ENCODE measurements at places on chromosomes 4 and X.

DNA sequence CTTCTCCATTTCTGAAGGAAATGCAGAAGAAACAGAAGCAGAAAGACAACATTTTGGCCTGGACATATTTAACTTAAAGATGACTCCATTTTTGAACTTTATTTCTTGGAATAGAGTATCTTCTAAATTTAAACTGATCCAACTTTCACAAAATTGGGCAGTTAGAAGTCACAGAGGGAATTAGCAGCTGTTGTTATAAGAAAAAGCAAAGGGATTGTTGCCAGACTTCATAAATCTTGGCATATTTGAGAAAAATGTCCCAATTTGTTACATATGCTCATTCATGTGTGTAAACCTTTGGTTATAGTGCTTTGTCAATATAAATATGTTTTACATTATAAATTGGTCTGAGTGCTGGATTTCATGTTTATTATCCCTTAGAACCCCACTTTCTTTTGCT lies 3.4 kb downstream of the GLUD2 start:
- no peak for DNase-seq

DNA sequence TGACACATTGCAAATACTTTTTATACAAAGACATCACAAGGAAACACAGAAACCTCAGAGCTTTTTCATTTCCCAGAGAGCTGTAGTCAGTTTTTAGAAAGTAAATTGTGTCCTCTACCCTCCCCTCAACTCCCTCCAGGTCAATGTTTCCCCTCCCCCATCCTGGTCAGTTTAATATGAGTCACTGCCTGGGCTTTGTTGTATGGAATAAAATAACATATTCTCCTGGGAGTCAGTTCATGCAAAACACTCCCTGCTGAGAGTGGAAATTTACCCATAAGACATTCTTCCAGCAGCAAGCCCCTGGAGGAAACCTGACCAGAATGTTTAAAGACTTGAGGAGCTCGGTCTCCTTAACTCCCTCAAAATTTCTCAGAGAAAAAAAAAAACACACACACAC lies 270.1 kb upstream of the LDB2 start:
- DNase-seq = no peak

GRCh38 chr4:39495446-39496213 lies 31.6 kb downstream of the UGDH start:
- DNase-seq = no peak

DNA sequence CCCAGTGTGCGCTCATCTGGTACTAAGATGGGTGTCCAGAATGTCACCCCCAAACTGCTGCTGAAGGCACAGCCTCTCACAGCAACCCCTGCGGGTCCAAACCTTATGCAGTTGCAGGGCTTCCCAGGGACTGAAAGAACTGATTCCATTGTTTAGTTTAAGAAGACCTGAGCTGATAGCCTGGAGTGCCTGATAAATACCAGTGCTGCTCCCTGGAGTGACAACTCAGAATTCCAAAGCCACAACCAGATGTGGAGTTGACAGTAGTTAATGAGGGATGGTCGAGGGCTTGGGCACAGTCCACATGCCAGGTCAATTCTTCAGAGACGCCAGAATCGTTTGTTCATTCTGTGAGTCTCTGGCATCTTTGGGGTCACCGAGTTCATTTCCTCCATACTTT lies 71.2 kb downstream of the LNX1 start:
- DNase-seq = no peak

DNA sequence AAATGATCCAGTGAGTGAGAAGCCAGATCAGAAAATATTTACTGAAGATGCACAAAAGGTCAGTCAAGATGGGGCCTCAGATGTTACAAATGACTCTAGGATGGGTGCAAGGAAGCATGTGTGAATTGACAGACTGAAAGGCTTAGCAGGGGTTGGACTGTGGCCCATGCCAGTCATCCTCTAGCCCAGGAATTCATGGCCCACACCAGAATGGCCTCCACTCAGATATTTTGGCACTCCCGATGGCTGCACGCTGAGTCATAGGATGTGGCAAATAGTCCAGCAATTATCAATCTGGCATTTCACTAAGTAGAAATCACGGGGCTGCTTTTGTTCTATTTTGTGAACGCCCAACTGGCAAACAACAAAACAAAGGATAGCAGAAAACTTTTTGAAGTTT lies 406.5 kb downstream of the IQCM start:
- DNase-seq = no peak

GRCh38 chr4:177573507-177573906 lies 131.3 kb upstream of the AGA start:
- no peak for DNase-seq

DNA sequence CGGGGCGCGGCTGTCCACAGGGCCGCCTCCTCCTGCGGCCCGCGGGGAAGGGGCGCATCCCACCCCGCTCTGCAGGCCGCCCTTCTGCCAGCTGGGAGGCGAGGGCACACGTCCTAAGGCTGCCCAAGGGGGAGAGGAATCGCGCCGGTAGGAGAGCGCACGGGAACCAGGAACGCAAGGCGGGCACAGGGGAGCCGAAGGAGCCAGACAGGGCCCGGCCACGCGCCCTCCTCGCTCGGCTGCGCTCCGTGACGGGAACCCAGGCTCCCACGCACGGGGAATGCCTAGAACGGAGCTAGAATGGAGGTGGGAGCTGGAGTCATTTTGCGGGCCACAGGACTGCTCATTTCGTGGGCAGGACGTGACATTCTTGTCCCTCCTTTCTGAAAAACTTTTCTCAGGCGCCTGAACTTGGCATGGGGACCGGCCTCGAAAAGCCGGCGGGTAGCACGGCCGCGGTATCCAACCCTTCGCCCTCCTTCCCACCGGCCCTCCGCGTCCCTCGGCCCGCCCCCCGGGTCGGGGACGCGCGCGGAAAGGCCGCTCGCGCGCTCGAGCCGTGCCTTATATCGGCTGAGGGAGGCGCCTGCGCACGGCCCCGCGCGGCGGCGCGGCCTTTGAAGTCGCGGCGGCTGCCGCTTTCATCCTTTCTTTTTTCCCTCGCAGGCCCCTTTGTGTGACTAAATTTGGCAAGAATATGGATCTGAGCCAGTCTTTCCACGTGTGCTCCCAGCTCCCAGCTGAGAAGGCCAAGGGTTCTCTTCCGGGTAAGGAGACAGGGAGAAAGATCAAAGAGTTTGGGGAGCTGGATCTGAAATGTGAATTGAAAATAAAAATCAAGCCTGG lies 4.2 kb upstream of the LEF1 start:
- no peak for DNase-seq

DNA sequence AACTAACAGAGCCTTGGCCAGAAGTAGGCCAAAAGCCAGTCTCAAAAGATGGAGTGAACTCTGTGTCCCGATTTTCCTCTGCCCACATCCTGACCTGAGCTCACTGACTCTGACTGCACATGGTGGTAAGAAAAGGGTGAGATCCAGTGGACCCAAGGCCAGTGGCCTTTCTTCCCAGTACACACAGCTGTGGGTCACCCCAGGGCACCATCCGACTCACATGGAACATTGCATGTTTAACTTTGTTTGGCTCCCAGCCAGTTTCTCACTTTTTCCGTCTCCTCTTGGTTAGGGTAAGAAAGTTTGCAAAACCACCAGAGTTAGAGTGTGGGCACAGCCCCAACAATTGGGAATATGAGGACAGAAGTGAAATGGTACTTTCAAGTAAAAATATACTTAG lies 69.8 kb downstream of the GAB1 start:
- no peak for DNase-seq

DNA sequence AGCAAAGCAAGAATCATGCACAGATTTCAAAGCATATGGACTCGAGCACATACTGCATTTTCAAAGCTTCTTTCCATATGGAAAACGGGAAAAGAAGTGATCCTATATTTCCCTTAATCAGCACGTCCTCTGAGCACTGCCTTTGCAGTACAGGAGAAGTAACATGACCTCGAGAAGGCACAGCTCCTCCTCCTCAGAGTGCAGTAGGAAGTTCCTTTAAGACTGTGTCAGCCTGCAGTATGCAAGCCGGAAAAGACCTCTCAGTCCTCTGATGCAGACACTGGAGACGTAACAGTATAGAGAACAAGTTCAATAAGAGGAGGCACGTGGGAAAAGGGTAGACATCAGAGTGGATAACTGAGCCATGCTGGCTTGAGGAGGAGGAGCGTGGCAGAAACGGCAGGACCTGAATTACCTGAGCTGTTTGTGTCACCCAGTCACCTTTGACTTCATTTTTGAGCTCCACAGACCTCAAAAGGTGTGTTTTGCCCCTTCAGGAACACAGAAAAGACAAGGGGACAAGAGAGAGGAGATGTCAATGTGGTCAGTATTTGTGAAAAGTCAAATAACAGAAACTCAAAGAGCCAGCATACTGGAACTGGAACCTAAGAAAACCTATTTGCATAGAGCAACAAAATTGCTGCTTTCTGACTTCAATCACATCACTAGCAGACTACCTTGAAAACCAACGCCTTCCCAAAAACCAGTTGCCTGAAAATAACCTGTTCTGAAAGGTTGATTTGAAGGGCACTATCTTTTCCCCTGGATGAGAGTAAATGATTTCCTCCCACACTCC lies 20.8 kb downstream of the IRF2 start:
- DNase-seq = no peak

DNA sequence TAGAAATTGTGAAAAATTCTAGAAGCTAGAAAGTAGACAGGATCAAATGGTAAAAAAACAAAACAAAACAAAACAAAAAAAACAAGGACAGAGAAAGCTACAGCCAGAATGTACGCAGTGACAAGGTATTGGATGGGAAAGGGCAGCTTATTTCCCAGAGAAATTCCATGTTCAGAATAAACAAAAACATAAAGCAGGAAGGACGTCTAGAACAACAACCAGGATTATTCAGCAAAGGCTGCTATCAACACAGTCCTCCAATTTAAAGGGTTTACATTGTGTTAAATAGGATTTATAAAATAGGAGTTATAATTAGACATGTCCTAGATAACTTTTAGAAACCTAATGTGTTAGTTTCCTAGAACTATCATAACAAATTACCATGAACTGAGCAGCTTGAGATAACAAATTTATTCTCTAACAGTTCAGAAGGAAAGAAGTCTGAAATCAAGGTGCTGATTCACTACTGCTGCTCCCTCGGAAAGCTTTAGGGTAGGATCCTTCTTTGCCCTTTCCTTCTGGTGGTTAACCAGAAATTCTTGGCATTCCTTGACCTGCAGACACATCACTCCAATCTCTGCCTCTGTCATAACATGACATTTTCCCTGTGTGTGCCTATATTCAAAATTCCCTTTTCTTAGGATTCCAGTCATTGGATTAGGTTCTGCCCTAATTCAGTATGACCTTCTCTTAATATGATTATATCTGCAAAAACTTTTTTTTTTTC lies 175.6 kb downstream of the SNCA start:
- DNase-seq = no peak

GRCh38 chrX:119693996-119694451 lies 1.1 kb upstream of the SEPTIN6 start:
- DNase-seq = no peak

GRCh38 chr4:151218343-151218742 lies 58.6 kb upstream of the PRSS48 start:
- DNase-seq = no peak

DNA sequence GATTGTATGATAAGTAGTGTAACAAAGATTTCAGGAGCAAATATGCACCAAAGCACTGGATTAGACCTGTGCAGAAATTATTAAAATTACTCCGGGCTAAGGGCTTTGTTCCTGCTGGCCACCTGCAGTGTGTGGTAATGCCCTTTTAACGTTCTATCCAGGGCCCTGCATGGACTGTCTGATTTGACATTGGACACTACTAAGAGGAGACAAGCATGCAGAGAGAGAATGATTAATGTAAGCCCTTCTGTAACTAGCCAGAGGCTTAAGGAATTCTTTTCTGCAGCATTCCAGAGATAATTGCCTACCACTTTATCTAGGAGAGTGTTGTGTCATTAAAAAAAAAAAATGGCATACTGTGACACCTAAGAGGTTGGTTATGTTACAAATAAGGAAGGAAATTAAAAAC lies 117.0 kb downstream of the PCDH7 start:
- no peak for DNase-seq

GRCh38 chrX:38312436-38312835 lies 14.9 kb downstream of the RPGR start:
- DNase-seq = no peak

DNA sequence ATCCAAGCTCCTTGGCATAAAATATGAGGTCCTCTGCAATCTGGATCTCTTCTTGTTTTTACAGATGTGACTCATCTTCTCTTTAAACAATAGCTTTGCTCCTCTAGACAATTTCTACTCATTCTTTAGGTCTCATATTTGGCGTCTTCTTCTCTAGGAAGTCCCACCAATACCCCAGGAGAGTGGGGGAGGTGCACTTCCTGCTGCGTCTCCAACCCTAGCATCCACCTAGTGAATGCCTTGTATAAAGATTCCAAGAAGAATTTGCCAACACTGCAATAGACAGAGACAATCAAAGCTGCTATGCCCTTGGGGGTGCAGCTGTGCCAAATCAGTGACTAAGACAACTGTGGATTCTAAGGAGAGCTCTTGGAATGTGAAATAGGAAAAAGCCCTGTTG lies 45.7 kb upstream of the SLC10A7 start:
- DNase-seq = no peak

DNA sequence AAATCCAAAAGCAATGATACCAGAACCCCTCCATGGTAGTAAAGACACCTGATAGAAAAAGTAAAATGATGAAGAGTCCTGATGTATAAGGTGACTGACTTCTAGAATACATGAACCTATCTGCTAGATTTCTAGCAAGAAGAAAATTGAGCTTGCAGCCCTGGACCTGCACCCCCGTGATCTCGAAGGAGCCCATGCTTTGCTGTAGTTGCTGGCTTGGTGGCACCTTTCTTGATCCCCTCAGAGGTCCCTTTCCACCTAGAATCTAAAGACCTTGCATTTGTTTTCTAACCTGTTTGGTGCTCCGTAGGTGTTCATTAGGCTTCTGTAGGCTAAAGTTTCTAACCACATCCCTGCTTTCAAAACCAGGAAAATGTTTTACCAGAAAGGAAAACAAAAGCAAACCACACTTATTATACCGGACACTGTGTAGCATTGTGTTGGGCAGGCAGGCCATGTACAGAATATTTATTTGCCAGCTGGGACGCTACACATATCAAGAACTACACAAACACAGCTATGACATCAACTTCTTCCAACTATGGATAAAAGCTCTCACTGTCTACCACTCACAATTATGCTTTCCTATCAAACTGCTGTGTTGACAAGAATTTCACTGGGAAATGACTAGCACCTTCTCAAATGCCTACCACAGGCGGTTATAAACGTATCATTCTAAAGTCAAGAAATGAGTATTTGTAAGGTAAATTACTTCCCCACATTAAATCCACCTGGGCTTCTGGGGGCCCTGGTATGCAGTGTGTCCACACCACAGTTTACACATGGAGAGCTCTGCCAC lies 316.2 kb downstream of the UNC5C start:
- no peak for DNase-seq

DNA sequence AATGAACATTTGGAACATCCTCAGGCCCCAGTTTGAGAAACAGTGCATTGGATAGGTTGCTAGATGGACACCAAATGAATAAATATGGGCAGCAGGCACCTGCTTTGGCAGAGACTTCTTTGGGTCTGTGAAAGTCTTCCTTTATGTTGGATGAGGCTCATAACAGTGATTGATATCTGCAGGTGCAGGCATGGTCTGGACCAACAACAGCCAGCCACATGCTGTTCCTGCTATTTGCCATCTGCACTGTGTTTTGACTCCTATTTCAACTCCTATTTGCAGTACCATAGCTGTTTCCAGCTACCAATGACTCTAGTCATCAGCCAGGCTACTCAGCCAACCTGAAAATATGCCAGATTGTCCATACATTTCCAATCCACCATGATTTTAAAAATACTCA lies 60.9 kb downstream of the ANAPC4 start:
- DNase-seq = no peak

Measured in stimulated activated CD8-positive, alpha-beta memory T cell treated with anti-CD3 and anti-CD28 coated beads, Interleukin-4, amount 100 ng/mL, for 1 hour (primary cell).